ENCODE measurements at places on chromosomes 2 and 18.

DNA sequence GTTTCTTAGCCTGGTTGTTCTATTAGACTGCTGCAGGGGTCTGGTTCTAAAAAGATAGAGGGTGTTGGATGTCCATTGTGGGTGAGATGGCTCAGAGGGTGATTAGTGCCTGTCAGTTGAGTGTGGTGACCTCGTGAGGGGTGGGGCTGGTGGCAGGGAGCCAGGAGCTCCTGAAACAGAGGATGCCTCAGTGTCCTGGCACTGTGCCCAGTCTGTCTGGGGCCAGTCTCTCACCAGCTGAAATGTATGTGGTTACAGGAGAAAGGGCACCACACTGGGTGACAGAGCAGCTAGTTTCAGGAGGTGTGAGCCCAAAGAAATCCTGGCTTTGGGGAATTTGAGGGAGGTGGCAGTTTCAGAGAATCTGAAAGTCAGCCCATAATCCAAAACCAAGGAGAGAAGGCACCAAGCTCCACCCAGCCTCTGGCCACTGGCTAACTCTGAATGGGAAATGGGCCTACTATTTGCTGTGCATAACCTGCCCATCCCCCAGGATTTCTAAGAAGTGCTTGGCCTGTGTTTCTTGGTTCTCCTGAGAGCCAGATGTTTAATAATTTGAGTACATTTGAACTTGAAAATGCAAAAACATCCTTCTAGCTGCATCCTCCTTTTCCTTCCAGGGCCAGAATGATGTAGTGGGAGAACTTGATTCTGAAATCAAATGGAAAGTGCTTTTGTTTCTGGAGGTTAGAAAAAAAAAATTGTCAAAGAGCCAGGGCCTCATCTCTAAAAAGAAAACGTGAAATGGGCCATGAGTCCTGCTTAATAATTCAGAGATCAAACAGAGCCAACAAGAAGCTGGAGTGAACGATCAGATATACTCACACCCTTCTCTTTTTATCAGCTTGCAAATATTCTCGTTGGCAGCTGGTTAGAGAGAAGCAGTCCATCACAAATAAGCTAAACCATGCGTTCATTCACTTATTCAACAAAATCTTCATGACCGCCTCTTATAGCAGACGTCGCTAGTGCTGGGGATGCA is 92.3 kb downstream of the B3GNT2 start:
- peak; percentile 61 for DNase-seq

DNA sequence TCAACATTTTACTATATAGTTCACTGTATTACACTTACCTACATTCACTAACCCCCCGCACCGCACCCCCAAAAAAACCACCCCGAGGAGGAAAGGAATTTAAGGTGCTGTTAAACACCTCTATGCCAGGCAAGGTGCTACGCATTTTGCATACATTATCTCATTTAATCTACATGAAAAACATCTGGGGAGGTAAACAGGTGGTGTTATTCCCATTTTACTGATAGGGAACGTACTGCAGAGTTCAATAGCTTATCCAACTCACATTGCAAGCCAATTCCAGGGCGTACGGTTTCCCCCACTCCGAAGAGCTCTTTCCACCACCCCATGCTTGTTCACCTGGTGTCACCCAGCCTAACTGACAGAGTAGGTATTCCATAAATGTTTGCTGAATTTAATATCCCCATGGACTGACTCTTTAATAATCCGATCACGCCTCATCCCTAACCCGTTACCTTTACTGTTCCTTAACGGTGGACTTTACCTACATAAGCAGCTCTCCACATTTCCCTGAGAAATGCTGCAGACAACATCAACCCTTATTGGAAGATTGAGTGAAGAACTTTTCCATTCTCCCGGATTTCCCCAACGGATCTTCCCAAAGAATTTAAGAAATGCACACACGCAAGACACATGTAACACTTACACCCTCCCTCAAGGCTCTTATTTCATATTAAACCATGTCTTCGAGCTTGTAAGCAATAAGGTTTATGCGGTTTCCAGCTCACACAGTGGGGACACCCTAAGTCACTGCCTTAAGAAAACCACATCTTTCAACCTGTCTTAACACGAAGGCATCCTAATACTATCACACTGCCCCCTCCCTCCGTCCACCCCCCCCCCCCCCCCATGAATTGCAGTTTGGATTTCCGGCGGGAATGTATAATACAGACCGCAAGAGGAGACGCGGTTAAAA is 1.2 kb downstream of the RAPH1 start:
- no peak for DNase-seq

- no peak for DNase-seq
These were observed 51.2 kb upstream of the UBE2F start for GRCh38 chr2:237915576-237915975.

- no peak for DNase-seq
These were observed 8.4 kb downstream of the KIF1A start for GRCh38 chr2:240811346-240812300.

DNA sequence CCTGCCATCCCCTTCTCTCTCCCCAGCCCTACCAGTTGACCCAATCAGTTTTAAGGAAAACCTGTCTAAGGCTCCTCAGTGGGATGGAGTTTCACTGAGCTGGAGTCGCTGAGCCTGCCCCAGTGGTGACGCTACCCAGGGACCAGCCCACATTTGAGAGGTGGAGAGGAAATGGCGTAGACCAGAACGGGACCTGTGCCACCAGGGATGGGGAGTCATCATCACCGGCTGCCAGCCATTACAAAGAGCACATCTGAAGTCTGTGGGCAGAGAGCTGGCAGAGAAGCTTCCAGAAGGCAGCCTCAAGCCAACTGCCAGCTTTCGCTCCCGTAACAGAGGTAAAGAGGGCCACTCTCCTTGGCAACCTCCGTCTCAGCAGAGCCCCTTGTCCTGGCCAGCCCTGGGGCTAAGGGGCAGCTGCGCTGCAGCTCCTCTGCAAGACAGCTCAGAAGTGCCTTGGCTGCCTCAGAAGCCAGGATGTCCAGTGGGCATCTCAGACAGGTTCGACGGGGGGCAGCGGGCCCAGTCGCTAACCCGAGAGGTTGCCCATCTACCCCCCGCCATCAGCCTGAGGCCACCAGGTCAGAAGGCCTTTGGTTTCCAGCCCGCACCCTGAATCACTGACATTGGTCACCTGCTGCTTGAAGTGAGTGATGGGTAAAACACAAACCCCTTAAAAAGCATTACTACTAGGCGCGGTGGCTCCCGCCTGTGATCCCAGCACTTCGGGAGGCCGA is 15.4 kb downstream of the SDC1 start:
- DNase-seq = no peak

DNA sequence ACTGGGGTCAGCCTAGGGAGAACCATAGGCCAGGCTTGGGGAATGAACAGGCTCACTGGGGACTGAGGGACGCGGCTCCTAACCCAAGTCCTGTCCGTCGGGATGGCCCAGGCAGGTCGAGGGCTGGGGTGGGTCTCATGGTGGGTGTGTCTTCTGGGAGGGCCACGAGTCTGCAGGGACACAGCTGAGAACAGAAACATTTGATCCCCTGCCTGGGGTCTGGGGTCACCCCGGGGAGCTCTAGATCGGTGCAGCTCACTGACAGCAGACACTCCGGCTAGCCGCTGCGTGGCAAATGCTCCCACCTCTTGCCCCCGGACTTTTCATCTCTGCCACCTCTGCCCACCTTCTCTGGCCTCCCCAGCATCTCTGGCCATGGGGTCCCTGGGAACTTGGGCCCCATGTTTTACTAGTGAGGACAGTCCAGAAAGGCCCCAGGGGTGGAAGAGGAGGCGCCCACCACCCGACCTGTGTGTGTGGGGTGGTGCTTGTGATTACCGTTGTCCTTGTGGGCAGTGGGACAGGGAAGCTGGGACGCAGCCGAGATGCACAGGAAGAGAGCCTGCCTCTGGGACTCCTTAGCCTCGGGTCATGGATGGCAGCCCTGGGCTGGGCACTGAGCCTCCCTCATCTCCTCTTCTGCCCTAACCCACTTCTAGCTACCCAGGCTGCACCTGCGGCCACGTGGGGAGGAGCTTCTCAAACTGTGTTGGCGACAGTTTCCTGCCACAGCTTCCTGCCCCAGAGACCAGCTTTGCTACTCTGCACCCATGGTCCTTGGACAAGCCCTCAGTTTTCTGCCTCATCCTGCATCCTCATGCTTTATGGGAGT is 4.9 kb downstream of the ZAP70 start:
- DNase-seq = no peak

DNA sequence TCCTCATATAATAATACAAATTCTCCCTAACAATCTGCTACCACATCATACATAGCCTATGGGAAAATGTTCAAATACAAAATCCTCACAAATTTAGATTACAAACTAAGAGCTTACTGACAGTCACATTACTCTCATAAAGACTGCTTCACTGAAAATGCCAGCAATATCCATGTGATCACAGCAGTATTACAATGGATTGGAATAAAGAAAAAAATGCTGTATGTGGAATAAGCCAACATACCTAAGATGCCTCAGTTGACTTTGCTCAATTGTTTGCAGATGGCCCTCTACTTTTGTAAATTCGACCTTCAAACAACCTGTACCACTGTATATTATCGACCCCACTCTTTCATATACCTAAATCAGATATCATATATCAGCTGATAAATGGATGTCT is 88.7 kb downstream of the DYM start:
- DNase-seq = no peak

GRCh38 chr2:233329489-233330135 is 22.0 kb downstream of the SAG start:
- peak; percentile 58 for DNase-seq

DNA sequence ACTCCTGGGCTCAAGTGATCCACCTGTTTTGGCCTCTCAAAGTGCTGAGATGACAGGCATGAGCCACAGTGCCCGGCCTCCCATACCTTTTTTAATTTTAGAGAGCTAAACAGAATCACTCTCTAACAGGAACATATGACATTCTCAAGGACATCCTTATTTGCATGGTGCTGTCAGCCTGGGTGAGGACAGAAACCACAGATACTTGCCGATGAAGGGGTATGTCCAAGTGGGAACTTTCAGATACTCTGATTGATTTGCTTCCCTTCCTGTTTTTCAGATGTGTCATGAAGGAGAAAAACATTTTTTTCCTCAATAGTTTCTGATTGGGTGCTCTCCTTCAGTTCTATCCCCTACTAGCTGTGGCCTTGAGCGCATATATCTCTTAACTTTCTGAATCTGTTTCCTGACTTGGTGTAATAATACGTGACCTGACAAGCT is 49.6 kb downstream of the MYO3B start:
- no peak for DNase-seq

DNA sequence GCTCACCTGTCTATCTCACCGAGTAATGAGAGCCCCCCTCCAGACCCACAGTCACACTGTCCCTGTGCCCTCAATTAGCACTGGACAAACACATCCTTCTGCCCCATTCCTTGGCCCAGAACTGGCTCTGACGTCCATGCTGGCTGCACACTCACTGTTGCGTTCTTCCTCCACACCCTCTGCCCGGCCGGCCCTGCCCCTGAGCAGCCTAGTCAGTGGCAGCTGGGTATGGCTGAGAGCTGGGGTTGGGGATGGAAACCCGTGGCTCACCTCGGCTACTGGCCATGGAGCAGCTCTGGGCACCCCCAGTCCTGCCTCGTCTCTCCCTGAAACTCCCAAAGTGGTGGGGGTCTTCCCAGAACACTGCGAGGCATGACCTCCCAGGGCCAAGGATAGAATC is 6.5 kb upstream of the UCN start:
- no peak for DNase-seq

- no peak for DNase-seq
These were observed 3.0 kb downstream of the EN1 start for GRCh38 chr2:118844261-118845004.

DNA sequence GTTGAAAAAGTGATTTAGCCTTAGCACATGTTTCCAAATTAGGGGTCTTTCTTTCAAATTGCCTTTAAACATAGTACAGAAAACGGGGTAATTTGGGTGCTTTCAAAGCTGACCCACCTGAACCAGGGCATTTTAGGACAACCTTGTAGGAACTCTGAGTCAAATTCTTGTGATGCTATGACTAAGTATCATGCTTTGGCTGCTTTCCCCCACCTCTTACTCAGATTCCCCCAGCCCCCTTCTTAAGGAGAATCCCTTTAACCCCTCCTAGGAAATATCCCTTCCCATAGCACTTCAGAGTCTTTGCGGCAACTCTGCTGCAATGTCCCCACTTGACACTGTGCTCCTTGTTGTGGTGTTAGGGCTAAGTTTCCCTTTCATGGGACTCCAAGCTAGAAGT is 18.6 kb upstream of the KLF7 start:
- DNase-seq = no peak

DNA sequence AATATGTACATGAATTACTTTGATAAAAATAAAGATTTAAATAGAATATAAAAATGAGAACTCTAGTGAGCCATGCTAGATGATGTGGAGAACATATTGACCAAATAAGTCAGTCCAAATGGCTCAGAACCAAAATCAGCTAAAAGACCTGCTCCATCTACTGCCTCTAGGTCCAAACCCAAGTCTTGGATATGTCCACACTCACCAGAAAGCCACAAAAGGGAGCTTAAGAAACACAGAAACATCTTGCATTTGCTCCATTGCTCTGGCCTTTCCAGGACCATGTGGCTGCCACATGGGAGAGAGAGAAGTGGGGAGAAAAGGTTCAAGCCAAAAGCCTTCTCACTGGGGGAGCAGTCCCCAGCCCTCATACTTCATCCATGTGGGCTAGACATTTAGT is 272.5 kb downstream of the DYSF start:
- no peak for DNase-seq

DNA sequence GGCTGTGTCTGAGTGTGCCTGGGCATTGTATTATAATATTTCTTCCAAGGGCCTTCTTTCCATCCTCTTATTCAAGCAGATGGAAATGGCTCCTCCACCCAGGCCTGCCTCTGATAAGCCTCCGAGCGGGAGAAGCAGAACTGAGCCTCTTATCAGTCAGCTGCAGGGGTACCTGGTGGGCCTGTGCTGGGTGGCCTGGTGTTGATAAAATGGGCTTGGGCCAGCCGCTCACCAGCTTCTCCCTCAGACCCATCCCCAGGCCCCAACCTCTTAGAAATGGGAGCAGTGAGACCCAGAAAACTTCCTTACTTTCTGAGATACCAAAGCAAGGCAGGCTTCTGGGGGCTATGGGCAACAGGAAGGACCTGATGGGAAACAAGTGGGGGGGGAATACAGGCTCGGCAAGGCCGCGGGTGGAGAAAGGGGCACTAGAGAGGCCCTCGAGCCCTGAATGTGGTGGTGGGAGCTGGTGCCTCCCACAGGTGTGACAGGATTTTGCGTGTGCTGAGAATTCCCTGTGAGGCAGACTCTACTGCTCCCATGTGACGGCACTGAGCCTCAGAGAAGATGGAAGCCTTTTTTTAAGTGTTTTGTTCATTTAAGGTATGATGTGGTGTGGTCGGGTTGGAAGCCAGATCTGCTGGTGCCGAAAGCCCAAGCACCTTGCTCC is 18.3 kb downstream of the GYPC start:
- DNase-seq = no peak

DNA sequence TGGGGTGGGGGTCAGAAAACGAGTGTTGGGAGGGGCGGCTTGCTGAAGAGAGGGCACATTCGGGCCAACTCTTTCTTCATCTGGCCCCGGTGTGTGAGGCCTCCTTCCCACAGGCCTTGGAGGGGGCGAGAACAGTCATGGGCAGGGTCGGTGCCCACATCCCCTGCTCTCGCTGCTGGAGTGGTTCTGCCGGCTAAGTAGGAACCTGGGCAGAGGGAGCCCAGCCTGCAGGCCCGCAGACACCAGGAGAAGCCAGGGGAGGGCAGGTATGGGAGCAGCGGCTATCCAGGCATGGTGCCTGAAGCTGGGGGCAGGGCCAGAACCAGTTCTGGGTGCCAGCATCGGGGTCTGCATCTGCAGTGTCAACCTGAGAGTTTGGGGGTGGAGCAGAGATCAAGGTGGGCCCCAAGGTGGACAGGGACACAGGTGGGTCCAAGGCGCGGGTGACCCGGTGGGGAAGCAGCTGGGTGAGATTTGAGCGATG is 46.6 kb upstream of the HPCAL1 start:
- no peak for DNase-seq

All from NCI-H2081 treated with DMSO at 0.1 percent for 48 hours (cell line).